Activated CD4-positive, alpha-beta memory T cell treated with anti-CD3 and anti-CD28 coated beads for 36 hours (primary cell): ENCODE measurements at places on chromosomes 6 and 20.

DNA sequence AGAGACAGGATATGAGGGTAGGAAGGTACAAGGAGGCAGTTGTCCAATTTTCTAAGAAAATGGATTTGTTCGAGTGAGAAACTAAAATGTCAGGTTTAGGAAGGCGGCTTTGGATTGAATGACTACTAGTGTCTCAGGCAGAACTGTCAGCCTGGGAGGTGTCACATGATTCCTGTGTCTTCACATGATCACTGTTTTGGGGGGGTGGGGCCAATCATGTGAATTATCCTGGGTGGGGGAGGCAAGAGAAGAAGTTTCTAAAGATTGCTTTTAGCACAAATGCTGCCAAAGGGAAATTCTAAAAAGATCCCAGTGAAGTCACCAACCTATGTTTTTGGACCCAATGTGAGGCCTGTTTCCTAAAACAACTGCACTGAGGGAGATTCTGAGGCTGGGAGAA is 2.3 kb downstream of the SIRPA start:
- DNase-seq: no peak

GRCh38 chr6:43275801-43276576 is 22.1 kb upstream of the SLC22A7 start:
- peak; percentile 58 for DNase-seq

DNA sequence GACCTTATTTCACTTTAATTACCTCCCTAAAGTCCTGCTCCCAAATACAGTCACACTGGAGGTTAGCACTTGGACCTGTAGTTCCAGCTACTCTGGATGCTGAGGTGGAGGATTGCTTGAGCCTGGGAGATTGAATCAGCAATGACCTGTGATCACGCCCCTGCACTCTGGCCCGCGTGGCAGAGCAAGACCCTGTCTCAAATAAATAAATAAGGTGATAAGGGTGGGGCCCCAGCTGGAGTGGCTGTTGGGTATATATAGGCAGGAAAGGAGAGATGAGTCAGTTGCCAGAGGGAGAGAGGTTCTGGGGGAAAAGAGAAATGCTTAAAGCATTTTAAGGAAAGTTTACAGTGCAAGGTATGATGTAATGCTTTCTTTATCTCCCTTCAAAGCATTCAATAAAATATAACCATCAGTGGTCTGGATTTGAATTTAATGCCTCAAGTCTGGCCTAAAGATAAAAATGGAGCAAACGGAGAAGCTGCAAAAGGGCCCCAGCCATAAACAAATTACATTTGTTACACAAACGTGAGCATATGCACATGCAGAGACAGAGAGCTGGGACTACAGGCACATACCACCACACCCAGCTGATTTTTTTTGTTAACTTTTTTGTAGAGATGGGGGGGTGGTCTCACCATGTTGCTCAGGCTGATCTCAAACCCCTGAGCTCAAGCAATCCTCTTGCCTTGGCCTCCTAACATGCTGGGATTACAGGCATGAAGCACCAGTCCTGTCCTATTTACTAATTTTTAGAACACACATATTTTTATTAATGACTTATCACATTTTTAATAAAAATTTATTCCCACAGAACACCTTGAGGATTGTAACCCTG is 6.1 kb upstream of the PM20D2 start:
- DNase-seq: no peak

GRCh38 chr6:148927586-148927985 is 180.8 kb downstream of the UST start:
- DNase-seq: no peak

- no peak for DNase-seq
Measured at GRCh38 chr6:2839982-2840748, 1.5 kb downstream of the SERPINB1 start.

GRCh38 chr6:129501740-129502660 is 208.0 kb downstream of the ARHGAP18 start:
- no peak for DNase-seq

DNA sequence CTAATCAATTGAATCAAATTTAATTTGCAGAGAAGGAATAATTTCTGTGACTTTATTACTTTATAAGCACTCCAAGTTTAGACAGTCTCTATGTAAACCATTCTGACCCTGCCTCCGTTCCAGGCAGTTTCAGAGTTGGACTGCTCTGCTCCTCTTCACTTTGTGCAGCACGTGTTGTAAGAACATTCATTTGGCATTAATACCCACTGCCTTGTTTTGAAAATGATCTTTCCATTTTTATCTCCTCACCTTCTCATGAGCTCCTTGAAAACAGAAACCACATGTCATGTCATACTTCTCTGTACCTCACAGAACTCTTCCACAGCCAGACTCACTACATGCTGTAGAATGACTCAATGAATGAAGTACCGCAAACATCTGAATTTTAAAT is 25.5 kb downstream of the SLC22A1 start:
- no peak for DNase-seq

- peak; percentile 49 for DNase-seq
Measured at GRCh38 chr6:5174756-5175549, 85.8 kb downstream of the LYRM4 start.

GRCh38 chr20:24042646-24043045 is 54.1 kb upstream of the GGTLC1 start:
- no peak for DNase-seq

GRCh38 chr6:169989594-169989993 is 238.2 kb downstream of the ERMARD start:
- DNase-seq: no peak

- no peak for DNase-seq
Measured at GRCh38 chr6:161274898-161275297, 1.0 kb upstream of the AGPAT4 start.

DNA sequence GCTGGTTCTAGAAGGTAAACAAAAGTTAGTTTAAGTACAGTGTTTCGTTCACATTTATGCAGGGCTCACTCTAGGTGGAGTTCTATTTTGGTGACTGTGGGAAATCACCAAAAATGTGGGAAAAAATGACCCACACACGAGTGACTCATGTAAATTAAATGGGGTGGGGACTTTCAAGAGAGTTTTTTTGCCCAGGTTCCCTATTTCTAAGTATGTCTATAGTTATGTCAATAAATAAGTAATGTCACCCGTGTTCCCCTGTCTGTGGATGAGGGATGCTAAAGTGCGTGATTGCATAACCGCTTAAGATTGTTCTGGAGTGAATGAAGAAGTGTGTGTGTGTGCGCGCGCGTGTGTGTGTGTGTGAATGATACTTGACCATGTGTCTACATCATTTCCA is 69.1 kb downstream of the MYB start:
- DNase-seq: no peak

GRCh38 chr6:153117986-153118879 is 12.8 kb downstream of the RGS17 start:
- no peak for DNase-seq

DNA sequence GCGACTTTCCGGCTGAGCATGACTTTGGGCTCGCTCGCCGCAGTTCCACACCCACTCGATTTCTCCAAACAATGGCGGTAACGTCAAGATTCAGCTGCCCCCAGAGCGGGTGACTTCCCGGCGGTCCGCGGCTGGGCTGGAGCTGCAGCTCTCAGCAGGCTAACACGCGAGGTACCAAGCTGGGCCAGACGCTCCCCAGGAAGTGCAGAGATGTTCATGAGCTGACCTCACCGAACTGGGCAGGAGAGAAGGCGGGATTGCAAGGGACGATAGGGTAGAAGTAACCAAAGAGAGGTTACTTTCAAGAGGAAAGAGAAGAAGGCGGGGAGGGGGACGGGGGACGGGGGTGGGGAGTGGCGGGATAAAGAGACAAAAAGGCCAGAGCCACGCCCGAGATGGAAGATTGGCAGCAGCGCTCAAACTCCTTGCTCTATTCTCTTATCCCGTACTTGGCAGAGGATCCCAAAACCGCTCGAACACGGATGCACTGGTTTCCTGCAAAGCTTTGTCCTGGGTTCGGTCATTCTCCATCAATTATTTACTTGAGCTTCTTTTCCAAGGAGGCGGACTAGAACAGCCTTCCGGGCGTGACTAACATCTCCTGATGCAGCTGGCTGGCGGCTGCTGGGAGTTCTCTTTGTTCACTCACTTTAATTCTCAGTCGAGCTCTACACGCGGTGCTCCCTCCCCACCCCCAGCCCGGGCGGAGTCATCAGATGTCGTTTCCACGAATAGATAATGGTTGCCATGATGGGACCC is at the start of gene MTCL3:
TSS of gene MTCL3 (minus strand) at position 626 of the 759 bp plus-strand sequence.
- peak; percentile 71 for DNase-seq

- no peak for DNase-seq
Measured at GRCh38 chr20:29687438-29687837, 1570.0 kb upstream of the DEFB115 start.

DNA sequence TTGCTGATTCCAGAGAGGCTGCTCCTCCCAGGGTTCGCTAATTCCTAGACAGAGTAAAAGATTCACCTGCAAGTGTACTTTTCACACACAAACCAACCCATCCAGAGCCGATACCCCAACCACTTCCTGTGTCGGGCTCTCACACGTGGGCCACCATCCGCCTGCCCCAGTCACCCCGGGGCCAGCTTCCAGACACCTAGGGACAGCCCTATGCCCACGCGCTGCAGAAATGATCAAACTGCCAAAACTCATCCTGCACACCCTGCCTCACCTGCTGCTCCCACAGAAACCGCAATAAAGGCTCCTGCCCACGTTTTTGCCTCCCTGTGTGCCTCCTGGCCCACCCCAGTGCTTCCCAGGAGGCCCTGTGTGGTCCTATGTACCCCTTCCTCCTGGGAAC is 59.5 kb downstream of the PSMG4 start:
- peak; percentile 80 for DNase-seq

DNA sequence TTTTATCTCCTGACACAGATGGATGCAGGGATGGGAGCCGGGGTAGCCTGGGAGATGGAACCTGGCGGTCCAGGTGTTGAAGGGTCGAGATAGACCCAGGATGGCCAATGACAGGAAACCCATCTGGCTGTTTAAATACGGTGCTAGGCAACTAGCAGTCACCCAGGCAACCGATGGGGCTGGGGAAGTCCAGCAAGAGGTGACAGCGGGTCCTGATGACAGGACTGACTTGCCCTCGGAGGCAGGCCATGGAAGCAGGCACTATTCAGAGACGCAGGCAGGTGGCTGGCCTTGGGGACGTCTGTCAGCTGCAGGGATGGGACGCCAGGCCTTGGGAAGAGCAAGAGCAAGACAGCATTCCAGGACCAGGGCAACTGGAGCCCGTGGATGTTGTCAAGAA is 135.4 kb upstream of the RALGAPA2 start:
- no peak for DNase-seq

GRCh38 chr6:35694462-35694861 is 5.7 kb upstream of the FKBP5 start:
- DNase-seq: no peak

GRCh38 chr20:59996108-59996507 is 37.9 kb downstream of the CDH26 start:
- no peak for DNase-seq

DNA sequence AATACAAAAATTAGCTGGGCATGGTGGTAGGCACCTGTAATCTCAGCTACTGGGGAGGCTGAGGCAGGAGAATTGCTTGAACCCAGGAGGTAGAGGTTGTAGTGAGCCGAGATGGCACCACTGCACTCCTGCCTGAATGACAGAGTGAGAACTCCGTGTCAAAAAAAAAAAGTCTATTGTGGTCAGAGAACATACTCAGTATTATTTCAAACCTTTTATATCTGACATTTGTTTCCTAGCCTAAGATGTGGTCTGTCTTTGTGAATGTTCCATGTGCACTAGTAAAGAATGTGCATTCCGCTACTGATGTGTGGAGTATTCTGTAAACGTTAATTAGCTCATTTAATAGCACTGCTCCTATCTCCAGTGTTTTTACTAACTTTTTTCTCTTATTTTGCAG is 11.7 kb downstream of the RAB22A start:
- DNase-seq: no peak

- DNase-seq: no peak
Measured at GRCh38 chr6:56794421-56794820, 151.7 kb upstream of the DST start.

GRCh38 chr6:100283285-100283684 is 181.4 kb downstream of the SIM1 start:
- DNase-seq: no peak

GRCh38 chr6:3670356-3670755 is 81.2 kb downstream of the PXDC1 start:
- no peak for DNase-seq

- DNase-seq: no peak
Measured at GRCh38 chr20:54711071-54711470, 235.7 kb downstream of the DOK5 start.

- no peak for DNase-seq
Measured at GRCh38 chr6:42025066-42025844, 25.1 kb upstream of the TAF8 start.

DNA sequence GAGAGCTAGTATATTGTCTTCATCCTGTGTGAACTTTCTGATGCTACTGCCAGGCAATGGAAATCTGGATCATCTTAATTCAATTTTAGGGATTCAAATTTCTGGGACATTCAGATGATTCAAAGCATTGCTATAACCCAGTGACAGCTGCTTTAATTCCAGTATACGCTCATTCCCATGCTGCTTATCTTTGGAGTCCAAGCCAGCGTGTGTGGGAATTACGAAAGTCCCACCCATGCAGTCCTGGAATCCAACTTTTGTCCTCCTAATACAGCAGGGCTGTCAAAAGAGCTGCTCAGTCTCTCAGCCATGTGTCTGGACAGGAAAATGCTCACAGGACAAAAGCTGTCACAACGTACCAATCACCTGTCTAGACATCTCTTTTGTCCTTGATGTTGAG is 219.8 kb downstream of the LAMA2 start:
- no peak for DNase-seq

- no peak for DNase-seq
Measured at GRCh38 chr6:154446984-154447383, 63.5 kb downstream of the CNKSR3 start.

DNA sequence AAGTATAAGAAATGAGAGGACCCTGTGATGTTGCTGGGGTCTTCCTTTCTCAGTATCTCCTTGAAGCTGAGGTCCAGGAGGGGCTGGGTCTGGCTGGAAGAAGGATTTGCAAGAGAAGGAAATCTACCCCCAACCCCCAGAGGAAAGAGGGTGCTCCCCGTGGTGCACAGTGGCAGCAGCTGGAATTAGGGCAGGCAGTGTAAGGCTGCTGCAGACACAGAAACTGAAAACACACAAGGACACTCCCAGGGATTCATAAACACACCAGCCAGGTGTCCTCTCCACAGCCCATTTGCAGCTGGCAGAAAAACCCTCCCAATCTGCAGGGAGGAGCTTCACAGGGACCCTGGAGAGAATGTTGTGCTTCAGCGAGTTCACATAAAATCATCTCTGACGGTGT is 297.2 kb downstream of the CDH26 start:
- DNase-seq: no peak
